ENCODE measurements at places on chromosomes 13 and 19. TPM values are rescaled to one million over a fixed set of nuclear protein-coding genes. Genes with fewer than 3 reads are reported as not detected.

The UBXN6 gene
- total RNA-seq = 99.0 TPM

The BRCA2 gene
- total RNA-seq = 3.5 TPM

The FRY gene
- 77.9 TPM for total RNA-seq

The DIS3 gene
- 28.2 TPM for total RNA-seq

The CAMSAP3 gene
- not detected for total RNA-seq

The ZNF560 gene
- not detected for total RNA-seq

The ZNF837 gene
- 3.3 TPM for total RNA-seq

The KLK14 gene
- total RNA-seq = not detected

The LILRB3 gene
- total RNA-seq = 24.7 TPM

The ZIK1 gene
- 3.0 TPM for total RNA-seq

DNA sequence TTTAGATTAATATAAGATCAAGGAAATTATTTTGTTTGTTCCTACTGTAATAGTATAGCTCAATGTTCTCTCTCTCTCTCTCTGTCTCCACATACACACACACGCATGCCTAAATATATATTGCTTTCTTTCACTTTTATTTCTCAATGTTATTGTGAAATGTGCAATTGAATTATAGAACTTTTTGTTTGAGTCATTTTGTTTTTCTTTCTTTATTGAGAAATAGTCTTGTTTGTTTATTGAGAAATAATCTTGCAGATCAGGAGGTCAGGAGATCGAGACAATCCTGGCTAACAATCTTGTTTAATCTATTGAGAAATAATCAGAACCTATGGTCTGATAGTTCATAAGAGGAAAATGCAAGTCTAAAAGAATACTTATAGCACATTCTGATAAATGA lies 1581.3 kb downstream of the EFNB2 start:
- no peak for DNase-seq

- DNase-seq = no peak
These were observed 10.7 kb downstream of the CCDC124 start for GRCh38 chr19:17943274-17944221.

DNA sequence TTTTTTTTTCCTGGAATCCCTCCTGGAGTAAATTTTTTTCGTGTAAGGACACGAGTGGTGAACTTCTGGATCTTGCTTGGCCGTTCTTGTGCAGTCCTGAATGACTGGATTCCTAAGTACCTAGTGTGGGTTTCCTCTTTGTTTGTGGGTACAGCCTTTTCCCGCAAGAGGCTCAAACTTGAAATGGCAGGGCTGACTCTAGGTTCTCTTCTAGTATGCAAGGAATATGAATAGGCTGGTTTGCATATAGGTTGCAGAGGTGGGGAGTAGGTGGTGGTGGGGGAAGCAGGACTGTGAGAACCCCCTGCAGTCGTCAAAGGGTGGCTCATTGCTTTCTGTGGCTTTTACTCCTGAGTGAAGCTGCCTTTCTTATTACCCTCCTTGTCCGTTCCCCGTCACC lies 13.6 kb downstream of the UBAC2 start:
- DNase-seq = no peak

DNA sequence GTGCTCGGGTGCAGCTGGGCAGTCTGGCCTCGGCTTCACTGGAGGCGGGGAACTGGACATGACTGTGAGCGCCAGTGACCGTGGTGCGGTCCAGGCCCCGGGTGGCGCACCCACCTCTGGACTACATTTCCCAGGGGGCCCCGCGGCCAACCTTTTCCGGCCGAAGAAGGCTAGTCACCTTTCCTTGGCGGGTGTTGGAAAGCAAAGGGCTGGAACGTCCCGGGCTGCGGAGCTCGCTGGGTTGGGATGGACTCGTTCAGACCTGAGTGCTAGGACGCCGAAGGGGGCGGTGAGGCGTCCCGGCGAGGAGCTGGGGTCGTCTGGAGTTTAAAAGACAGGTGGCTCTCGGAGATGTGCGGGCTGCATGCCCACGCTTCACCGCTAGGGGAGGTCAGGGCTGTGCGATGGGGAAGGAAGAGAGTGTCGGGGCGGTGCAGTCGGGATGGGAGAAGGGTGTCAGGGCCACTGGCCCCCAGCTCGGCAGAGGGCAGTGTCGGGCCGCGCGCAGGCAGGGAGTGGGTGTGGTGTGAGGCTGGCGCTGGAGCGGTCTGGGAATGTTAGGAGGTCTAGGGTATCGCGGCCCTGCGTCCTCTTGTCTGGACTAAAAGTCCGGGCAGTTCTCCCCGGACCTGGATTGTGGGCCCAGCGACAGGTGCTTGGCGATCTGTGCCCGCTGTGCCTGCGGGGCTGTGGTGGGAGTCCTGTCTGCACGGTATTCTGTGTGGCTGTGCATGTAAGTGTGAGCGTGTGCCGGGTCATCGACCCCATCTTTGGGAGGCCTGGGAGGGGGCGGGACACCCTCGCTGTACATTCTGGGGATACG lies 57.1 kb downstream of the ZNF568 start:
- DNase-seq = peak; percentile 49

DNA sequence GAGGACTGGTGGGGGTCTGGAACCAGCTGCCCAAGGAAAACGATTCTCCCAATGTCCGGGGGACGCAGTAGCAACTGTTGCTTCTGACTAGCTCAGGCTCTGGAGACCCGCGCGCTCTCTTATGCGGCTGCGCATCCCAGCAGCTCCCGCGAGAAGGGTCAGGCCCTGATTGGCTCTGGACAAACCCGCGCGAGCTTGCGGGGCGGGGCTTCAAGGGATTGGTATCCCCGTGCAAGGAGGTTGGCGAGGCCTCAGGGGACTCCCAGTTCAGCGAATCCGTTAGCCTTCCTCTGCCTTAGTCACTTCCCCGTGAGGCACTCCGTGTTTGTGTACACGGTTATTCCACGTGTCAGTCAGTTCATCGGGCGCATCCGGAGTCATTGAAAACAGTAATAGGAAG lies 20.2 kb downstream of the SIGLECL1 start:
- no peak for DNase-seq

DNA sequence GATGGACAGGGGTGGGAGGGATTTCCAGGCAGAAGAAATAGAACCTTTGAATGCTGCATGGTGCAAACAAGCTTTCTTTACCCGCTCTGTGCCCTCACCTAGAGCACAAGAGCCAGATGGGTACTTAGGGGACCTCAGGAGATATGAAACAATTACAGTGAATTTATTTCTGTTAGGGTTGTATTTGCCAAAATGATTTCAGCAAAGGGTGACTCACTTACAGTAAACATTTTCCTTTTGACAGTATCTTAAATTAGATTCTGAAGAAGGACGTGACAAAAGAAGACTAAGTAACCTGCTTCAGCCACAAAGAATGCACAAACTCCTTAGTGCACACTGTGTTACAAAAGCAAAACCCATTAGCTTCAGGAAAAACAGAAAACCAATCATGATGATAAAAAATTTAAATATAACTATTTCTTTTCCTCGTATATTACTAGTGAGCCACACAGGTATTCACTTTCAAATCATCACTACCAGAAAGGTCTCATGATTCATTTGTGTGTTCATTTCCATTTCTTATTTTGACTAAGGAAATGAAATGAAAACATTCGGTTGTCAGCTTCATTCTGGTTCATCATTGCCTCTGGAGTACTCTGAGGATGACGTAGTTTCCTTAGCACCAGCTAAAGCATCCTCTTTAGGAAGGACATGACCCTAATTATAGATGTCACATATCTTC lies 158.8 kb downstream of the NHLRC3 start:
- DNase-seq = no peak

GRCh38 chr19:54316746-54317107 lies 3.8 kb upstream of the LILRA5 start:
- DNase-seq = no peak

All from tibial nerve (tissue), 4 donors.